Activated T-helper 1 cell treated with anti-CD3 and anti-CD28 coated beads, Interleukin-2, amount 50 U/mL, for 16 hours (primary cell): ENCODE measurements at places on chromosomes 7 and 10.

DNA sequence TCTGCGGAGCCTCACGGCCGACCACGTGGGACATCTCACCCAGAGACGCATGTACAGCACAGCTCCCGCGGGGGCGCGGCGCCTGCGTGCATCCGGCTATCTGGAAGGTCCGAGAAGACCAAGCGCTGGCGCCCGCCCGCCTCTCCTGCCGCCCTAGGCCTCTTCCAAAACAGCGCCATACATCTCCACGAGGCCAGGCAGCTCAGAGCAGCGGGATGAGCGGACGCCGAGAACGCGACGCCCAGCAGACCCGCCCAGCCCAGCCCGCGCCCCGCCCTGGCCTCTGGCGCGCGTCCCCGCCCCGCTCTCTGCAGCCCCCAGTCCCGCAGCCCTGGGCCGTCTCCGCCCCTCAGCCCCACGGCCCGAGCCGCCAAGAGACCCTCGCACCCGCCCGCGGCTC lies 20.3 kb upstream of the LANCL2 start:
- no peak for DNase-seq

GRCh38 chr10:81177651-81178244 lies 640.0 kb downstream of the SH2D4B start:
- no peak for DNase-seq

- DNase-seq, result no peak
Observed at GRCh38 chr7:144784943-144785342, 50.9 kb downstream of the TPK1 start.

DNA sequence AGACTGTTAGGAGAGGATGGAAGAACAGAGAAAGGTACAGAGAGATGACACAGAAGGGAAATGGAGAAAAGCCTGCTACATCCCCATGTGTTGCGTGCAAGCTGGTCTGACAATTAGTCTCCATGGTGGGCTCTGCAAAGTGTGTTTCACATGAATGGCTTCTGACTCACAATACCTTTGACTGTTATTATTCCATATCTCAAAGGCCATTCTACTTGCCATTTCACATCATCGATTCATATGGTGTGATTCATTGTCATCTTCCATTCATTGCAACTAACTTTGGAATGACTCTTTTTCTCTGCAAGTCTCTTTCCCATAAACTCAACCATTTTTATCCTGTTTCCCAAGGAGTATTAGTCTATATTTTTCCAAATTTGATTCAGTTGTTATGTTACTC lies 208.9 kb upstream of the INHBA start:
- no peak for DNase-seq

DNA sequence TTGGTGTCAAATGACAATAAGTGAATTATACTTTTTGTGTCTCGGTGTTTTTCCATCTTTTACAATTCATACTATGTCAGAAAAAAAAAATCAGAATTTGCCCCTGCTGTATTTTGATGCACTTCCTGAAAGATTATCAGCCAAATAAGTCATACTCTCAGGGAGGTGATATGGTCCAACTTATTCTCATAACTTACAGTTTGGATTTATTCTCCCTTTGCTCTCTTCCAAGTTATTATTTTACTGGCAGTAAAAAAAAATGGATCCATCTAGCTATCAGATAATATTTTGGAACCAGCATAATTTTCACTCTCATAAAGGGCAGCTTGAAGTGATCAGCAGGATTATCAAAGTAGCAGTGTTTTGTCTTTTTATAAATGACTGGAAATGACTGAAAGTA lies 337.1 kb downstream of the BMPER start:
- no peak for DNase-seq

- DNase-seq, result no peak
Observed at GRCh38 chr10:119500123-119500795, 42.3 kb downstream of the RGS10 start.

GRCh38 chr7:102918845-102919244 lies 6.0 kb downstream of the LRRC17 start:
- DNase-seq, result no peak

- DNase-seq, result no peak
Observed at GRCh38 chr7:94394437-94395140, at the start of gene COL1A2. Gene COL1A2 (plus strand): TSS chr7:94394895. CDS start chr7:94395032, 137 bp downstream.

DNA sequence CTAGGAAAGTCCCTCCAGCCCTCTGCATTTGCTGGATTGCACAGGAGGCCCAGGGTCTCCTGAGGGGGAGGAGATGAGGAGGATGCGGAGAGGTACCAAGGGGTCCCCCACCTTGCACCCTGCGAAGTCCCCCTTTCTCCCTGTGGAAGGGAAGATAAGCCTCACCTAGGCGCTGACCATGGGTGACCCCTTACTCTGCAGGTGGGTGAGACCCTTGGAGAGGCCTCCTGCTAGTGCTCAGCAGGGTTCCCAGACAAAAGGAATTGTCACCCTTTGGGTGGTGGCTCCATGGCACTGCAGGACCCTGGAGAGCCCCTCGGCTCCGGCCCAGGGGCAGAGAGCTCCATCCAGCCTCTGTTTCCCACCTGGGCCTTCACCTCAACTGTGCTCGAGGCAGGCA lies 107.0 kb upstream of the RET start:
- DNase-seq, result no peak

GRCh38 chr10:33657154-33657908 lies 322.9 kb upstream of the NRP1 start:
- DNase-seq, result no peak

DNA sequence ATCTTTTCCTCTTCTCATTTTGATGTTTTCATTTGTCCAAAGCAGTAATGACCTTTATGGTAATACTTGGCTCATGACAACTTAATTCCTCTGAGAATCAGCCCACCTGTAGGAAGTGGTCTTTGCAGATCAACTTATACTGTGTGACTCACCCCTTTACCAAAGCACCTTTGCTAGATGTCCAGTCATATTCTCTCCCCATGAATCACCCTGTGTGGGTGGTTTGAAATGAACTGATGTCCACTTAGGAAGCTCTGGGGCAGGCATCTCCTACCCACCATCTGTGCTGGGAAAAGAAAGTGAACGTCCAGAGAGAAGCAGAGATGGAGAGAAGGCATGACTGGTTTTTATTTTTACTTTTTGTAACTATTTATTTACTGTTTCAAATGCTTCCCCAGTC lies 410.3 kb downstream of the KIF20B start:
- DNase-seq, result no peak

- no peak for DNase-seq
Observed at GRCh38 chr10:109173937-109174336, 749.4 kb downstream of the XPNPEP1 start.
